Activated naive CD4-positive, alpha-beta T cell treated with anti-CD3 and anti-CD28 coated beads, Interleukin-2, amount 50 U/mL, for 72 hours (primary cell): ENCODE measurements at places on chromosomes 5 and 9.

- DNase-seq: no peak
These were observed 77.0 kb upstream of the TMC1 start for GRCh38 chr9:72444435-72444834.

GRCh38 chr9:96025995-96026602 lies 150.6 kb downstream of the ERCC6L2 start:
- DNase-seq: peak; percentile 55

GRCh38 chr9:134918646-134919045 lies 934 bp upstream of the FCN1 start:
- DNase-seq: peak; percentile 4

DNA sequence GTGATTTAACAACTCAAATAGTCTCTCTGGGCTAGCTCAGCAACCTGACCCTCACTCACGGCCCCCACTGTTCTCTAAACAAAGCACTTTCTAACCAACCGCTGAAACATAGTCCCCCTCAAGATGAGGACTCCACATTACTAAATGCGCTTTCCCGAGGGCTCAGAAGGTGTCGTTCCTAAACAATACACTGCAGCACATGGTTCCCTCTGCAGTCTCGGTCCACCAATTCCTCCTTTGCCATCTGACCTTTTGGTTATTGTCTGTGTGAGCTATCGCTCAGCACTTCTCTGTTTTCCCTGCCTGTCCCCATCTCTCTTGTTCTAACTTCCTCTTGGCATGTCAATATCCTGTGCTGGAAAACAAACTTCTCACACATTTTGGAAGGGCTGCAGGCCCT lies 7.2 kb downstream of the EPB41L4A start:
- DNase-seq: no peak

DNA sequence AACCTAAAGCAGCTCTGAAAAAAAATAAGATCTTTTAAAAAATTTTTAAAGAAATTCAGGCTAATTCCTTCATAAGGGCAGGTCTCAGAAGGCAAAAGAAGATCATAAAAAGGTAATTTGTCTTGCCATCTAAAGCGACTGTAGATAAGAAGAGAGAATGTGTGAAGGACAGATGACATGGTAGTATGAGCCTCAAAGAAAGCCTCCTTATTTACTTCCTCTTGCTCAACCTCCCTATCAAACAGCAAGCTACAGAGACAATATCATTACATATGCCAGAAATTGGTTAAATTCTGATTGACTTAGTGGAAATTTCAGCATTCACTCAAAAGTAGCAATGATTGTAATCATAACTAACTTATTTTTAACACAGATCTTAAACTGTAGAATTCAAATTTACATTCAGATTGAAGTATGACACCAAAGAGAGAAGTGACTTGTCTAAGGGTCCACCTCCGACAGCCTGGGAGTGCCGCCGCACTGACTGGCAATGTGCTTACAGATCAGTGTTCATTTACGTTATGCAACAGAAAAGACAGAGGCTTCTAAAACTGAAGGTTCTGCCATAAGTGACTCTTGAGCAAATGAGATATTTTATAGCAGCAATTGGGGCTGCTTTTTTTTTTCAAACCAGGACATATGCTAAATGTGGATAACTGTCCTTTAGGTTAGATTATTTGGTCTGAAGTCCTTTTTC lies 132.0 kb downstream of the CEMIP2 start:
- DNase-seq: no peak

DNA sequence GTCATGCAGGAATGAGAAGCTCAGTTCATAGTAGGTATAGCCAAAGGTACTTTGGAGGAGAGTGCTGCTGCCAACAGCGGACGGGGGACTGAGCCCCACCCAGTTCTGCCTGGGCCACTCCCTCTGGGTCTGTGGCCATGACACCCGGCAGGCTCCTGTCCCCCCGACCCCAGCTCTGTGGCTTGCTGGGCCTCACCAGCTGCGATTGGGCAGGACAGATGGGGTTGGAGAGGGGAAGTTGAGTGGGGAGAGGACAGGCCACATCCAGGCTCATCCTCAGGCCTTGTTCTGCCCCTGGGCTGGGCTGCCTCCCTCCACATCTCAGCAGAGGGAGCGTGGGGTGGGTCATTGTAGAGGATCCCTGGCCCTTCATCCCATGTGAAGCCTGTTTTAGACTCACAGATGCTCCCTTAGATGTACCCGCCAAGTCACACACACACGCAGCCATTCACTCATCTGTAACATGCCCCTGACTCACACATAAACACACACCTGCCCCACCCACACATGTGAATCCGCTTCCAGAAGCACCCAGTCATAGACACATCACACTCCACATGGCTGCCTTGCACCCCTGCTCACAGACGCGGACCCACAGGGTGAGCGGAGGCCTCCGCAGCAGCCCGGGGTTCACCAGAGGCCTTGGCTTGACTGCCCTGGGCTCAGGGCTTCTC lies 48.8 kb downstream of the NTNG2 start:
- DNase-seq: no peak

DNA sequence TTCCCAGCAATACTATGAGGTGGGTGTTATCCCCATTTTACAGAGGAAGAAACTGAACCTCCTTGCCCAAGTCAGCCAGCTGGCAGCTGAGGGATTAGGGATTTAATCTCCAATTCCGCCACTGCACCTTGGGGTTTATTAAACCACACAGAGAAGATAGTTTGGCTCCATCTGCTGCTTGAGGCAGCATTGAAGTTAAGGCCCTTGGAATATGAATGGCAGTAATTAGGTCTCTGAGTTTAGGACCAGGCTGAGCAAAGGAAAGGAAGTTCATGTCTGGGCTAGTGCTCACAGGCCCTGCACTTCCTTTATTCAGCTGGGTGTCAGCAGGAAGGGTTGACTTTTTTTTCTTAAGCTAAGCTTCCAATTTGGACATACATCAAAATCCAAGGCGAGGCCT lies 86.9 kb upstream of the GDNF start:
- no peak for DNase-seq

- no peak for DNase-seq
These were observed 34.8 kb downstream of the VAV2 start for GRCh38 chr9:133957328-133957727.

DNA sequence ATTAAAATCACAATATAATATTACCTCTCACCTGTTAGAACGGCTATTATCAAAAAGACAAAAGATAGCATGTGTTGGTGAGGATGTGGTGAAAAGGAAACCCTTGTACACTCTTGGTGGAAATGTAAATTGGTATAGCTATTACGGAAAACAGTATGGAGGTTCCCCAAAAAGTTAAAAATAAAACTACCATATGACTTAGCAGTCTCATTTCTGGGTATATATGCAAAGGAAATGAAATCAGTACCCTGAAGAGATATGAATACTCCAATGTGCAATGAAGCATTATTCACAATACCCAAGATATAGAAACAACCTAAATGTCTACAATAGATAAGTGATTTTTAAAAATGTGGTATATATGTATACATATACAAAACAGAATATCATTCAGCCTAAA lies 199.9 kb downstream of the SNX18 start:
- no peak for DNase-seq

- no peak for DNase-seq
These were observed 380.4 kb downstream of the PSAT1 start for GRCh38 chr9:78677326-78677725.

GRCh38 chr5:151108566-151108965 lies 27.7 kb upstream of the TNIP1 start:
- DNase-seq: no peak

DNA sequence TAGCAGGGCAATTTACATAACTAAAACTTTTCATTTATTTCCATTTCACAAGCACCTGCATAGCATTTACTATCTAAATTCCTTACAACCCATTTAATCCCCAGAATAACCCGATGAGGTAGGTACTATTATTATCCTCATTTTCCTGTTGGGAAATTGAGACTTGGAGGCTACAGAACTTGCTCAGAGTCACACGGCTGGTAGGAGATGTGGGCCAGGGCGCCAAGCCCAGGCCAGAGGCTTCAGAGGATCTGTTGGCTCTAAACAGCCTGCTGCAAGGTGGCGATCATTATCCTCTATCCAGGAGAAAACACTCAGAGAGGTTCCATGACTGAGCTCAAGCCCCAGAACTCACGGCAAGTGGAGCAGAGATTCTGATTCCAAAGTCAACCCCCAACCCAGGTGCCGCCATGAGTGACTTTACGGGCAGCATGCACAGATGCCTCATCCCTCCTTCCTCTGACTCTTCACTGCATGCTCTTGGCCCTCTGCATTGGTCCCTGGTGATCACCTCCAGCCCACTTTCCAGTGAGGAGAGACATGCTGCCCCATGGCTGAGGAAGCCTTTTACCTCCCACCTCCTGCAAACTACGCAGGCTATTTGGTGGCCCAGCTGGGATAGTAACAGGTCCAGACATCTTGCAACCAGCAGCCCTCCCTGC lies 168.4 kb upstream of the FSTL4 start:
- DNase-seq: no peak
